HTR-8/SVneo (cell line): ENCODE measurements at places on chromosomes 4 and X.

- DNase-seq, result no peak
Measured at GRCh38 chrX:133859860-133860259, 125.5 kb downstream of the GPC3 start.

GRCh38 chrX:40080894-40081678 lies 16.7 kb downstream of the BCOR start:
- no peak for DNase-seq

DNA sequence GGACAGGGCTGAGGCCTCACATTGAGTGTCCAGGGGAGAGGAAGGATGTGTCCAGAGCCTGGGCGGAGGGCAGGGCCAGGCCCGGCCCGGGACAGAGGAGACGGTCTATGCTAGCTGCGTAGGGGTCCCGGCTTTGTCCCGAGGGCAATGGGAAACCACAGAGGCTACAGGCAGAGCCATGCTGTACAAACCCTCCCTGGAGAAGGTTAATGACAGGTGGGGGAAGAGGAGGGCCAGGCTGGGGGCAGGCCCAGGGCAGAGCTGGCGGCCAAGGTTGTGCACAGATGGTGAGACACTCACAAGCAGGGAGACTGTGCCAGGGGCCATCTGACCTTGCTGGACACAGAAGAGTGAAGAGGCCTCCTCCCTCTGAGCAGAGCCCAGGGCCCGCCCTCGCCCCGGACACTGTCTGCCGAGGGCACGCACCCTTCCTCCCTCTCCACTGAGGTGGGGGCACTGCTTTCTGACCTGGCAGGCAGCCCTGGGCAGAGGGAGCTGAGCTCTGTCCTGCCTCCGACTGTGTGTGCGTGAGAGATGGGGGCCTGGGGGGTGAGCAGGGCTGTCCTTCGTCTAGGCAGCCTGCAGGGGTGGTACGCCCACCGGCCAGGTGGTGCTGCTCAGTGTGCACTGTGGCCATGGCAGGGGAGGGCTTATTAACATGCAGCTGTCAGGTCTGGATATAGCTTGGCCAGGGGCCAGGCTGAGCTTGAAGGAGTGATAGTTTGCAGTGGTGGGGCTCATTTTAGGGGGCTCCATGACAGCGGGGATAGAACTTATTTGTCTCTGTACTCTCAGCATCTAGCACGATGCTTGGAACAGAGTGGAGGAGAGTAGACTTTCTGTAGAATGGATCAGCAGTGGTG lies 75.7 kb upstream of the LRPAP1 start:
- DNase-seq, result no peak

- peak; percentile 27 for DNase-seq
Measured at GRCh38 chrX:14095702-14096101, 66.0 kb upstream of the GEMIN8 start.

GRCh38 chr4:114343015-114343414 lies 255.6 kb upstream of the UGT8 start:
- no peak for DNase-seq

DNA sequence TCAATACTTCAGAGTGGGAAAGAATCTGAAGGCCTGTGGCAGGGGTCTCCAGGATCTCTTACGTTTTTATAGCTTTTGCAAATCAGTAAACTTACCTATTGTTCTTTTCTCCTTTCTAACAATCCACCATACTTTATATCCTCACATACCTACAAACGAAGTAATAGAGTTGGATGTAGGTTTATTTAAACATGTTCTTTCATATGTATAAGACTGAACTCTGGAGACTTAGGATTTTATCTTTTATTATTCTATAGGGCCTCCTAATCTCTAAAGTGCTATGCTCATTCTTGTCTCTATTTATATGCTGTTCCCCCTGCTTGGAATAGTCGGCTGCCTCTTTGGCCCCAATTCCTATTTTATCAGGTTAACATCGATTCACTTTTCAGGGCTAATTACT lies 43.8 kb upstream of the NUDT6 start:
- DNase-seq, result no peak

DNA sequence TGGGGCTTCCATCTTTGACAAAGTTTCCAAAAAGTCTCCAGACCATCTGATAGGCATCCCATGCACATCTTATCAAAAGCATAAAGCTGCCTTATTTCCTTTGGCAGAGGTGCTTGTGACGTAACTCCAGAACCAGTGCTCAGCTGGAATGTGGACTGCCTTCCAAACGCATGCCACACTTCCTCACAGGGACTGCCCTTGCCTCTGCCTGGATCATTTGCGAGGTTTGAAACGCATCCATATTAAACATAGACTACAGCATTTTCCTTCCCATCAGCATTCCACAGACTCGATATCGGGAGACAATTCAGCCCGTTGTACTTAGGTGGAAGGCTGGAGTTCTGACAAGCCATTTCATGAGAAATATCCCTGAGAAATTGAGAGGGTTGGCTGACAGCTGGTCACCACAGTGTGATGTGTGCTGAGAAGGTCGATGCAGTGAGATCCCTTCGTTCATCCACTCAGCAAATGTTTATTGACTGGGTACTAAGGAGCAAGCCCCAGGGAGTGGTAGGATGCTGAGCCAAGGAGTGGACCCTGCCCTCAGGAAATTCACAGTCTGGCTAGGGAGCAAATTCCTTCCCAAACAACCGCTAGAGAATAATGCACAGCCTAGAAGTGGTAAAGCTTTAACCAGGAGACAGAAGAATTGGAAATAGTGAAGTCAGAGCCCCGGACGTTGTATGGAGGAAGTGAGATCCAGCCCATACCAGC lies 376.0 kb downstream of the BCOR start:
- no peak for DNase-seq

- no peak for DNase-seq
Measured at GRCh38 chr4:127631420-127631819, 1.3 kb upstream of the INTU start.

GRCh38 chr4:11881364-11881763 lies 452.7 kb upstream of the HS3ST1 start:
- DNase-seq, result no peak

DNA sequence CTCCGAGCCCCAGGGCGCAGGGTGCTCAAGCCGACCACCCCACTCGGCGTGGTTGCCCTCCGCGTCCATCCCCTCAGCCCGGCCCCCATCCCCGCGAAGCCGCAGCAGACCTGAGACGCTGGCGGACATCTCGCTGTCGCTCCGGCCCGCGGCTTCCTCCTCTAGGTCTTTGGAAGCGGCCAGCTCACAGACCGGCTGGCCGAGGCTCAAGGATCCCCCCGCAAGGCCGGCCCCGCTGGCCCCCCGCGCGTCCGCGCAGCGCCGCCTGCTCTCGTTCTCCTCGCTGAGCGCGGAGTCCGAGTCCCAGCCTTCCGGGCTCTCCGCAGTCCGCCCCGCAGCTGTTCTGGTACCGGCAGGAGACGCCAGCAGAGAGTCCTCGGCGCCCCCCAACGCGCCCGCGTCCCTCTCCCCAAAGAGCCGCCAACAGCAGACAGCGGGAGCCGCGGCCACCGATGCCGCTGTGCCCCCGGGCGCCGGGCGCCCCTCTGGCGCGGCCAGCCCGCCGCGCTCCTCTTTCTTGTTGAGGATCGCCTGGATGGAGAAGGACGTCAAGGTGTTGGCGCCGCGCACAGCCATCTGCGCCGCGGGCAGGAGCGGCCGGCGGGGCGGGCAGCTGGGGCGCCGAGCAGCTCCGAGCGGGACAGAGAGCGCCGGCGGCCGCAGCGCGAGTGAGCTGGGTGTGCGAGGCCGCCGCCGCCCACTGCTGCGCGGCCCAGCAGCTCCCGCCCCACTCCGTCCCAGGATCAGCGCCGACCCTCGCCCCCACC lies at the start of gene NKX3-2:
TSS of gene NKX3-2 (minus strand) at position 670 of the 767 bp plus-strand sequence. CDS start at position 576, 94 bp downstream.
- no peak for DNase-seq

DNA sequence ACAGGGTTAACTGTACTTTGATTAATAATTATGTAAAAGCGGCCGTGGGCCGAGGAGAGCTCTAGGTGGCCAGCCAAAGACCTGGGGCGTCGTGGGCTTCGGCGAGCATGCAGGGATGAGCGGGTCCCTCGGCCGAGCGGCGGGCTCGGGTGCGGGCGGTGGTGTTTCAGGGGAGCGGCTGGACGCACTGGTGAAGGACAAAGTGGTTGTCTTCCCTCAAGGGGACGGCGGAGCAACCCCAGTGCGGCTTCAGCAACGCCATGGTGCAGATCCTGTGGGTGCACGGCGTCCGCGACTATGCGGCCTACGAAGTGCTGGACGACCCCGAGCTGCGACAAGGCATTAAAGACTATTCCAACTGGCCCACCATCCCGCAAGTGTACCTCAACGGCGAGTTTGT lies 103.0 kb upstream of the C1GALT1C1 start:
- no peak for DNase-seq

DNA sequence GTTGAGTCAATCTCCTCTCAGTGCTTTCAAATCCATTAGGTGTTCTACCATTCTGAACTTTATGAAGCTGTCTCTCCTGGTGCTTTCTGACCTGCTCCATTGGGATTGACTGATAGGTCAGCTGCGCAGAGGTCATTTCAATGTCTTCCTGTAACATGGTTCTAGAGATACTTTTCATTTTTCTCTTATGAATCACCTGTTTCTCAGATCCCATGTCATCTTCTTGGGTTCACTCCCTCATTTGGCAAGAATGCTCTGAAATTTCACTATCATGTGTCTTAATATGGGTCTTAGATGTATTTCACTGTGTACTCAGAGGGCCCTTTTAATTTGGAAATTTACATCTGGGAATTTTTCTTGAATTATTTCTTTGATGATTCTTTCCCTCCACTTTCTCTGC lies 13.8 kb upstream of the PGM2 start:
- peak; percentile 86 for DNase-seq

- no peak for DNase-seq
Measured at GRCh38 chrX:133598601-133599335, 183.5 kb upstream of the GPC4 start.

- no peak for DNase-seq
Measured at GRCh38 chrX:46485897-46486296, 59.3 kb downstream of the ZNF674 start.

DNA sequence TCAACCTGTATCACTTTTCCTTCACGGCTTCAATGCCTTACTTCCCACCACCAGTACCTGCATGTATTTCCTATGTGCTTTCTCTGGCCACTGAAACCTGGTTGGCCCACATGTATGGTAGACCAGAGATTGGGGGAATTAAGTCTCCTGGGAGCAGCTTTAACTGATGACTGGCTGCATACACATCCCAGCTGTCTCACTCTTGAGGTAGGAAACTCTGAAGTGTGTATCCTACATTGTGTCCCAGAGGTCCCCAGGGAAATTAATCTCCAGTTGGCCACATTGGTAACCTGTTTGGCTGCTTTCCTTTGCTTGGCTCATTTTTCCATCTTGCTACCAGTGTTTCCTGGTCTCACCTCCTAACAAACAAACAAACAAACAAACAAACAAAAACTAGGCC lies 124.4 kb downstream of the ZNF827 start:
- no peak for DNase-seq

DNA sequence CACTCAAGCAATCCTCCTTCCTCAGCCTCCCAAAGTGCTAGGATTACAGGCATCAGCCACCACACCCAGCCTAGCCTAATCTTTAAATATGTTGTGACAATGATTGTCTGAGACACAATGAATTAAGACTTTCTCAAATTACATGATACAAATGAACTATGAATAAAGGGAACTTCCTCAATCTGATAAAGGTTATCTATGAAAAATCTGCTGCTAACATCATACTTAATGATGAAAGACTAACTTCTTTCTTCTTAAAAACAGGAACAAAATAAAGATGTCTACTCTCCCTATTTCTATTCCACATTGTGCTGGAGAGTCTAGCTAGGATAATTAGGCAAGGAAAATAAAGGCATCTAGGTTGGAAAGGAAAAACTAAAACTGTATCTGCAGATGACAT lies 60.0 kb downstream of the PDHA1 start:
- DNase-seq, result no peak

DNA sequence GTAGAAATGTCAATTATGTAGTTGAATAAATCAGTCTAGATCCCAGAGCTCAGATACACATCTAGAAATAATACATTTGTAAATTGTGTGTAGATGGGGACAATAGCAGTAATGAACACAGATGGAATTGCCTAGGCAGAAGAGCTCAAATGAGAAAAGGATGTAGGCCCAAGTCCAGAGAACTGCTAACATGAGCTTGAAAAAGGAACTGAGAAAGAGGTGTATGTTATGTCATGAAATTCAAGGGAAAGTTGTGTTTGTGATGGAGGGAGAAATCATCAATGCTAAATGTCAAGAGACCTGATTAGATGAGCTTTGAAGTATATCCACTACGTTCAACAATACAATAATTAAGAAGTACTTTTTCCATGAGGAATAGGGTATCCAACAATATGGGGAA lies 376.6 kb upstream of the ATOH1 start:
- DNase-seq, result no peak

- DNase-seq, result no peak
Measured at GRCh38 chr4:3223956-3224748, 24.8 kb upstream of the MSANTD1 start.

- DNase-seq, result no peak
Measured at GRCh38 chrX:1596676-1597344, 5.4 kb downstream of the AKAP17A start.

GRCh38 chrX:10158279-10159144 lies 1.7 kb downstream of the CLCN4 start:
- DNase-seq, result no peak

GRCh38 chr4:7512428-7512827 lies 77.7 kb upstream of the PSAPL1 start:
- no peak for DNase-seq

- DNase-seq, result no peak
Measured at GRCh38 chr4:101227715-101228114, 119.6 kb downstream of the PPP3CA start.

DNA sequence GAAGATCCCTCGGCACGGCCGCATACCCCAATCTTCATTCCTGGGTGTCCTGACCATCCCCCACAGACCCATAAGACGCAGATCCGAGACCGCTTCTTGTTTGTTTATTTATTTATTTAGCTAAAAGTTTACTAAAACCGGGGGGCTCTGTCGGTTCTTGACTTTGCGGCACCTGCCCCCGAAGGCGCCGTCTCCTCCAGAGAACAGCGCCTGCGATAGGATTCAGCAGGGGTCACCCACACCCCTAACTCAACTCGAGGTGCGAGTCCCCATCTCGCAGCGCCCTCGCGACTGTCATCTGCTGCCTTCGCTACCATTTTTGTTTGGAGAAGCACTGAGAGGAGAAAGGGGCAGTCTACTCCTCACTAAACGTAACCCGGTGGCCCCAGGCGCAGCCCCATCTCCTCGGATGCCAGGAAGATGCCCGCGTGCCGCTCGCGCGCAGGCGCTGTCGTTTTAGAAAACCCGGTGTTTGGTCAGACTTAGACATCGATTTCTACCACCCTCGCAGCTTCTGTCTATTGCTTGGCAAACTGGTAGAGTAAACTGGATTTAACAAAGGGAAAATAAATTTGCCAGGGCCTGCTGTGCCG lies 18.9 kb upstream of the GPR101 start:
- no peak for DNase-seq
